Stimulated activated naive CD8-positive, alpha-beta T cell treated with anti-CD3 and anti-CD28 coated beads, Interleukin-15, amount 100 ng/mL, for 72 hours (primary cell): ENCODE measurements at places on chromosomes 5 and 9.
A peak's percentile ranks its signal among the peaks of the same experiment; 100 is the strongest.

GRCh38 chr9:33043671-33044070 lies 18.6 kb downstream of the DNAJA1 start:
- DNase-seq: no peak

- no peak for DNase-seq
These were observed 74.7 kb downstream of the ARHGAP26 start for GRCh38 chr5:142844866-142845265.

DNA sequence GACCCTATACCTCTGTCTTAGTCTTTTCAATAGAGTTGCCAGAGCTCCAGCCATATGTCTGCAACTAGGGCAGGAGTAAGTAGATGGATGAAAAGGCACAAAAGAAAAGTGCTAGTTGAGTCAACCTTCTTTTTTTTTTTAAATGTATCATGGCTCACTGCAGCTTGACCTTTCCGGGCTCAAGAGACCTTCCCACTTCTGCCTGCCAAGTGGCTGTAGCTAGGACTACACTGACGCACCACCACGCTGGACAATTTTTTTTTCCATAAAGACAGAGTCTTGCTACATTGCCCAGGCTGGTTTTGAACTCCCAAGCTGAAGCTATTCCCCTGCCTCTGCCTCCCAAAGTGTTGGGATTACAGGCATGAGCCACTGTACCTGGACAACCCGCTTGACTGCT lies 27.3 kb downstream of the FOXE1 start:
- DNase-seq: no peak

DNA sequence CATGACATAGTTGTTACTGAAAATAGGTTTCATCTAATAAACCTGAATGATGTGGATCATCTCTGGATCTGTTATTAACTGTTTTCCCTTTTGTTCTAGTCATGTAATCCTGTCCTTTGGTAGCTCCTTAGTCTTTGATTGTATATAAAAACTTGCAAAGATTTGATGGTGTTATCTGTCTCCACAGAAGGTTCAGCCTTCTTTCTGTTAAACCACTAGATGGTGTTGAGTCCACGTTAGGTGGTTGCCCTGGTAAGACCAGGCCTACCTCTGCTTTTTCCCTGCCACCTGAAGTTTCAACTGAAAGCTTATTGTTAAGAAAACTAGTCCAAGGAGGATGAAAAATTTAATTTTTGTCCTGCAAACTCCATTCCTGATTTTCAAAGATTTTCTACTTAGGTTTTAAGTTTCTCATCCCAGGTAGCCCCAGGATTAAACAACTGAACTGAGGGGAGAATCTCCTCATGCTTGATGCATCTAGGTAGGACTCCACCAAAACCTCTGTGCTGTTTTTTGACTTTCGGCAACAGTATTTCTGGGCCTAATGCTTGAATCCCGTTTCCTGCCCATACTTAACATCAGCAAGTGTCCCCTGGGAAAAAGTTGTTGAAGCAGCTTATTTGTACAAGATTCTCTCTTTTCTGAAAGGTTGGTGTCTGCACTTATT lies 68.5 kb downstream of the RICTOR start:
- no peak for DNase-seq

DNA sequence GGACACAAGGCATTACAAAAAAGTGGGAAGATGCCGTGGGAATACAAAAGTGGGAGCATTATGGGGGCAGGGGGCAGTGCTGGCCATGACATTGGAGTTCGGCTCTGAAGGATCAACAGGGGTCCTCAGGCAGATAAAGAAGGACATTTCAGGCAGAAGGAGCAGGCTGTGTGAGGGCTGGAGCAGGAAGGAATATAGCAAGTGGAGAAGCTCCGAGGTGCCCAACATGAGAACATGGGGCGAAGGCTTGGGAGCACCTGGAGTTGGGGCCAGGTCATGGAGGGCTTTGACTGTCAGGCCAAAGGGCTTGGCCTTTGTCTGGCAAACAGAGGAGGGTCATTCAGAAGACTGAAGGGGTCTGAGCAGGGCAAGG lies 2.5 kb downstream of the B4GALT7 start:
- DNase-seq: no peak

DNA sequence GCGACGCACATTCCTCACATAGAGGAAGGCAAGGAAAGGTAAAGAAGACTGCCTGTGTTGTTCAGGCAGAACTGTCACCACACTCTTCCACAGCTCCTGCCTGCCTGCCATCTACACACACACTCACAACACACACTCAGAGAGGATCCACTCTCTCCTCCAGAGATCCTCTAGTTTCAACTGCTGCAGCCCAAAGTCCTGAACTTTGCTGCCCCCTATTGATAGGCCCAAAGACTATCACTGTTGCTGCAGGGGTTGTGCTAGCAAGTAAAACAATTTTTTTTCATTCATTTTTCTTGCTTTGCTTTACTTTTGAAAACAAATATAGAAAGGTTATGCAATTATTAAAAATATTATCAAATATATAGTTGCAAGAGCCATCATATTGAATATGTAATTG lies 5.9 kb upstream of the CFAP90 start:
- DNase-seq: no peak

DNA sequence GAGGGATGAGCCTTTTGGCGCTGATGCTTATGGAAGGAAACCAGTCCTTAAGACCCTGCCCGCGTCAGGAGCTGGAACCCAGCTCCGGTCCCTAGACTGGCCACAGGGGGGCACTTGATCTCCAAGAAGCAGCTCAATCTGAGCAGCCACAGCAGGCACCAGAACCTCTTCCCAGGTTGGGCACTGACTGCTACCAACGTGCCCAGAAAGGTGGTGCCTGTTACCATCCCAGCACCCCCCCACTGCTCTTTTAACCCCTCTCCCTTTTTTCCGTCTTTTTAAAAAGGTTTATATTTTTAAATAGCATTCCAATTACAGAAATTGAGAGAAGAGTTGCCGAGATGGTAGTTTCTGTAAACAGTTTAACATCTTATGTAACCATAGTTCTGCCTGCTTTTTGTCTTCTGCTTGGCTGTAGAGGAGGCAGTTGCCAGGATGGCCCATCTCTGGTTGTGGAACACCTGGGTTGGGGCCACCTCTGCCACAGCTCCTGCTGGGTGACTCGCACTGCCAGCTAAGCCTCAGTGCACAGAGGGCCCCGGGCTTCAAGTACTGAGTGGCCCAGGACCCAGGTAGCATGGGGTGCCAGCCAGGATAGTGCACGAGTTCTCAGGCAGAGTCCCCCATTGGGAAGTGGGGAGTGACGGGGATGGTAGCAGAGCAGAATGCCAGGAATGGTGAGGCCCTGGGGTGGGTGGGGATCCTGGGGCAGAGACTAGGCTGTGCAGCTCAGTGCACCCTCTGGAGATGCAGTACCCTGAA lies 62.8 kb downstream of the PFDN1 start:
- DNase-seq: peak; percentile 59

- no peak for DNase-seq
These were observed 37.6 kb upstream of the ORM1 start for GRCh38 chr9:114285166-114285867.

DNA sequence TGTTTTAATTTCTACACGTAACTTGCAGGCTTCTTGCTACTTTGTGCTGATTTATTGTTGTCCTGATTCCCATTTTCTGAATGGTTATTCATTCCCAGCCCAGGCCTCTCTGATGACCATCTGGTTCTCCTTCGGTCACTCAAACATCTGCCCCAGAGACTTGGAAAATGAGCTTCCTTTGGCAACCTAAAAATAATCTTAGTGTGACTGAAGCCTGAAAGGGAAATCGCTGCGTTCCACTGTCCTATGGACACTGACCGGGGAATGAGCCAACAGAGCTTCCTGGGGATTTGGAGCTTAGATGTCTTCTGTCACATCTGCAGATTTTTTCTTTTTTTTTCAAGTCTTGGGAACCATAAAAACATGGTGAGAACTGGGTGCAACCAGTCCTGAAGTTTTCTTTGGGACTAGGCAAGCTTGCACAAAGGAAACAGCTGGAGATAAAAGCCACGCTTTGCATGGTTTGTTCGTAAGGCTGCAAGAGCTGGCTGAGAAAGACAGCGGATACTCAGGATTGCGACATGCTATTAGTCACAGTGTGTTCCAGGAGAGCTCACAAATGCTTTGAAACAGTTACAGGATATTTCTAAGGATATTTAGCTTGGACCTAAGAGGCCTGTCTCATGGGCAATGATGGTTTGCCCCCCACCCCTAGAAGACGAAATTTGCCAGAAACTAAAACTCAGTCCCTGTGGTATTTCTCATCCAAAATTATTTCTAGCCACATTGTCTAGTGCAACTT lies 146.2 kb downstream of the GOLPH3 start:
- no peak for DNase-seq

DNA sequence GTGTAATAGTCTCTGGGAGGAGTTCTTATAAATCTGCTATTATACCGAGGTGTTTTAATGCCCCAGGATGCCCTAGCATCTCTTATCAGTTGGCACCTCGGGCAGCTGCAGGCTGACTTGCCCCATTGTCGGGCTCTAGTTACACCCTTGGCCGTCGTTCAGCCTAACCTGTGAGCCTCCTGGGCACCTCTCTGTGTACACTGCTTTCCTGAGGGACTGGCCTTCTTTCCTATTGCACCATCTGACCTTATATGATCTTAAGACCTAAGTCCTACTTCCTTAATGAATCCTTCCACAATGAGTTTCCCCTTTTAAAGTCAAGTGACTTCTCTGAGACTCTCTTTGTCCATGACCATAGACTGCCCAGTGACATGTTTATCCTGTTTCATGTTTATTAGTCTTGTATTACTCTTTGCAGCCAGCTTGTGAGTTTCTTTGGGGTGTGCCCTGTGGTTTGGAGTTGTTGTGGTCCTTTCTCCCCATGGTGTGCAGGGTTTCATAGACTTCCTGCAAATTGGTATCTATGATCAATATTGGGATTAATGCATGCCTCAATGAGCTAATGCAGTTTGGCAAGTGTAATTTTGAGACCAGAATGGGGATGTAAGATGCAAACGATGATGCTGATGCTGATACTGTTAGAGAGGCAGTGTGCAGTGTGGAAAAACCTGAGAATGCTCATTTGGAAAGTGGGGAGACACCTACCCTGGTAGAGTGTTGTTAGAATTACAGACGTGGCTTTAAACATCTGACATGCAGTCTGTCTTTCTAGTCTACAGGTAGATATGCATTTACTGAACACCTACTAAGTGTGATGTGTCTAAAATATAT lies 4.9 kb downstream of the DAPK1 start:
- DNase-seq: no peak

DNA sequence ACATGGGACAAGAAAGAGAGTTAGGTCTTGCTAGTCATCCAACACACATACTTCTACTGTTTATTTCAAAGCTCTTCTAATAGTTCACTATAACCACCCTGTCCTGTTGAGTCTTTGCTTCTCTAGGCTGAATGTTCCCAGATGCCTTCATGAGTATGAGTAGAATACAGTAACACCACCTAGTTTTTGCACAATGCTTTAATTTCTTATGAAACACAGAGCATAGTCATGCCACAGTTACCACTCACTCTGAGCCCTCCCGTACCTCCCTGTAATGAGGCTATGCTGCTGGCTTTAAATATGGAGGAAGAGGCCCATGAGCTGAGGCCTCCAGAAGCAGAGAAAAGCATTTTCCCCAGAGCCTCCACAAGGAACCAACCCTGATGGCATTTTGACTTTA lies 75.0 kb upstream of the SLC1A3 start:
- DNase-seq: no peak

GRCh38 chr9:127214421-127215267 lies 49.9 kb upstream of the GARNL3 start:
- peak; percentile 53 for DNase-seq

DNA sequence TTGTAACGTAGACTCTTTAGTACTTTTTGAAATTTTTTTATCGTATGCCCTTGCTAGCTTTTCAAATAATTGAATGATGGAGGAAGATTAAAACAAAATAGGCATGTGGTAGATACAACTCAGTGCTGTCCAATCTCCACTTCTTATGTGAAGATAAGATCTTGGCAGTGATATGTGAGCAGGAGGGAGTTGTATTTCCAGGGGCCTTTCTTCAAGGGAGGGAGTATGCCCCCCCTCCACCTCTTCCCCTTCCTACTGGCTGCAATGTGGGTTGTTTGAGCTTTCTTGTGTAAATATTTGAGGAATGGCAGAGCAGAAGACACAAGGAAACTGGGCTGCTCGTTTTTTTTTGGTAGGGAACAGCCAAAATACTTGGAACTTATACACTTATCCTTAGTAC lies 374.9 kb downstream of the PSAT1 start:
- DNase-seq: no peak

- no peak for DNase-seq
These were observed 165.3 kb upstream of the FBXL7 start for GRCh38 chr5:15334551-15335266.

DNA sequence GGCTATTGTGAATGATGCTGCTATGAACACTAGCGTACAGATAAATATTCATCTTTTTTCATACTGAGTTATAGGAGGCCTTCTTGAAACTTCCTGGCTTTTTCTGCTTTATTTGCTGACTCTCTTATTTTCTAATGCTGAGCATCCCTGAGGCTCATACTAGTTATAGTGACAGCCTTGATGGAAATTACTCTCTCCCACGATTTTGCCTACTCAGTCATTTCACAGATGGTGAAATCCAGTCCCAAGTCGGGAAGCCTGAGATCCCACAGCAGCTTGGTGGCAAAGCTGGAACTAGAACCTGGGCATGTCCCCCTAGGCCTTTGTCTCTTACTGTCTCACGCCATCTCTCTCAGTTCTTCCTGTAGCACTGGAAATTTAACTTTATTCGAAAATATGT lies 22.4 kb downstream of the NANS start:
- no peak for DNase-seq

DNA sequence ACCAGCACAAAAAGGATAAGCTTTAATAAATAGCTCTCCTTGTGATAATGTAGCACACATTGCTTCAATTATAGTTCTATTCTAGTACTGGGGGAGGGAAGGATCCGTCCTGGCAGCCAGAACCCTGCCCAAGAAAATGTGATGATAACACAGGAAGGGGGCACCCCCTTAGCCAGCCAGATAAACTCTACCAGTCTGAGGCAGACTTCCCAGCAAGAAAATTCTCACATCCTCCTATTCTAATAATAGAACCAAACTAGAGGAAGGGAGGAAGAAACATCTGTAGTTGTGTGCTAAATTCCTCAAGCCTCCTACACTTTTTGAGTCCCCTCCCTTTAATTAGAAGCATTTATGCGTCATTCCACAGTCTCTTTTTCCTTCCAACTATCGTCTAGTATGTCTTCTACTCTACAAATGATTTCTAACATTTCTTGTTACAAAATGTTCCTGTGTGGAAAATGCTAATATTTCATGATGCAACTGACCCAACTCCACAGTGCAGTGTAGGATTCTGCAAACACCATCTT lies 261.0 kb downstream of the SEMA5A start:
- DNase-seq: no peak

DNA sequence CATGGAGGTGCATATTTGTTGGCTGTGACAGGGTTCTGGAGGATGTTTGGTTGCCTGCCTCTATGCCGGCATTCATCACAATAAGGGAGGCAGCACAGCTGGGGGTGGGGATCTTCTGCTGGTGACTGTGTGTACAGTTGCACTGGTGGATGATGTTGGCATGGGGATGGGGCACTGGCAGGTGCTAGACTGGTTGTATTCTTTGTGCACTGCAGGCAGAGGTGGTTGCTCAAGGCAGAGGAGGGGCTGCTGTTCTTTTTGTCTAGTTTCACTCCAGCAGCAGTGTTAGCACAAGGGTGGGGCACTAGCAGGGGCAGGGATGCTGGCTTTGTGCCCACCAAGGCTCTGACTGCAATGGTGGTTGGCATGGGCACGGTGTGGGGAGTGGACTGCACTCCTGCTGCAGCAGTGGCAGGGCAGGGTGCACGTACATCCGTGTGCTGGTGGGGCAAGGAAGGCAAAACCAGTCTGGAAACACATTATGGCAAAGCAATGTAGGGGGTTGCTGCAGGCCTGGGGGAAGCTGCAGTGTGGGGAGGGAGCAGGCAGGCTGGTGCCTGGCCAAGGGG lies 69.3 kb downstream of the ISOC1 start:
- no peak for DNase-seq
